ENCODE measurements at places on chromosomes 7 and 10.

- DNase-seq, result no peak
These were observed 10.6 kb upstream of the ADAM12 start for GRCh38 chr10:126398924-126399323.

- no peak for DNase-seq
These were observed 24.5 kb upstream of the KLF14 start for GRCh38 chr7:130758429-130759056.

DNA sequence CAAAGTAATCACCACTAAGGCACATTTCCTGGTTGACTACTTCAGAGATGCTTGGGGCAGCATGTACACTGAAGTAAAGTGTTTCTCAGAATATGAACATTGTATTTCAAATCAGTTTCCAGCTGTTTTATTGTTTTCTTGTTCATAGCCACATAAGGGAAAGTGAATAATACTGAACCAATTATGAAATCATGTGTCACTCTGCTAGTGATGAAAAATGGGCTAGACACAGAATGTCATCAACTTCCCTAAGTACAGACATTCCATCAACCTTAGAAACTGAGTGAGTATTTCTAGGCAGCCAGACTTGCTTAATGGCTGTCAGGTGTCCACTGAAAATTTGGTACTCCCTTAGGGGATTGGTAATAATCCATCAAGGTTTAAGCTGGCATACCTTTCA is 603.5 kb downstream of the ARL4A start:
- DNase-seq, result no peak

DNA sequence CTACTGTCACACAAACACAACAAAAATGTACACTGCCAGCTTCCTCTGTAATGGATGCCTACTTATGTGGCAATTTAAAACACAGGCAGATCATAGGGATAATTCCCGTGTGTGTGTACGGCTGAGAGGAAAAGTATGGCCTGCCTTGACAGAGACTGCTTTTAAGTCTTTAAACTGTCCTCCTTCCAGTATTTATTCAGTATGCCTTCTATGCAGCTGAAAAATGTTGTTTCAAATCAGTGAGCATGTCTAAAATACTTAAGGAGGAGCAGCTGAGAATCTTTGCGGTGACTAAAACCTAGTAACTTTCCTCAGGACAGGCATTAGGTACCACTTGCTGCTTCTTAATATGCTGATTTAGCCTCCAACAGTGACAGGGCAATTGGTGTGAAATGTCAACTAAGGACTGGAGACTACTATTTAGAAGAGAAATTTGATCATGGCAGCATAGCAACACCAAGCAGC is 126.3 kb downstream of the CACNA2D1 start:
- no peak for DNase-seq

- no peak for DNase-seq
These were observed 1.9 kb upstream of the BHLHA15 start for GRCh38 chr7:98209166-98209920.

DNA sequence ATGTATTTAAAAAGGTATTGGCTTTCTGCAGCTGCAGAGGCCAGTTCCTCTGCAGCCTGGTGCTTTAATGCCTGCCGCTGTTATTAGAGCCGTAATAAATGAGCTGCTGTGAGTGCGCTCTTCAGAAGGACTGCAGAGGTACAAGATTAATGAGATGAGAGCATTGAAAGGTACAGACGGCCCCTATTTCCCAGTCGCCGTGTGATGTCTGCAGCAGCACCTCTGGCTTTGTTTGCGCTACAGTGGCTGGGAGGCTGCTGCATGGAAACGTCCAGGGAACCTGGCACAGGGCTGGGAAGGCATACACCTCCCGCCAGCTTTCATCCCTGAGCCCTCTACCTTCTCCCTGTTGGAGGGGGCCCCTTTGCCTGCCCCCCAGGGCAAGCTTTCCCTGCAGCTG is 383.8 kb upstream of the ZMIZ1 start:
- no peak for DNase-seq

GRCh38 chr10:76882245-76882644 is 755.4 kb downstream of the KCNMA1 start:
- no peak for DNase-seq

GRCh38 chr10:75425291-75426079 is 5.9 kb upstream of the LRMDA start:
- DNase-seq, result no peak

DNA sequence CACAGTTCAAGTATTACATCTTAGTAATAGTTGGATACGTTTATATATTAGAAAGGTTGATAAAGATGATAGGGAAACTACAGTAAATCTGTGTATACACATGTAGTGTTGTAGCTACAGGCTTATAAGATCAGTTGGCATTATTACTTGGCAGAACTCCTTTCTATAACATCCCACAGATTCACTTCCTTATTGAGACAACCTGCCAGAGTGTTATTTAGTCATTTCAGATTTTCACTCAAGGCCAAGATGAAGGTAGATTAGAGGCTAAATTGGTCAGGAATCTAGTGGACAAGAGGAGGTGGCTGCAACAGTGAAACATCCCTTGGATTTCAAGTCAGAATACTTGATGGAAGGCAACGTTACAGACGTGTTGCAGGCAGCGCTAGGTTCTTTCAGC is 63.0 kb downstream of the PAPSS2 start:
- DNase-seq, result no peak

- DNase-seq, result no peak
These were observed 45.4 kb upstream of the NAMPT start for GRCh38 chr7:106329971-106330733.

GRCh38 chr7:129785685-129786514 is 166.9 kb downstream of the UBE2H start:
- no peak for DNase-seq

- DNase-seq, result no peak
These were observed 630.1 kb downstream of the CALN1 start for GRCh38 chr7:71782051-71782450.

GRCh38 chr7:69778138-69778537 is 179.9 kb downstream of the AUTS2 start:
- DNase-seq, result no peak

- DNase-seq, result no peak
These were observed 129.4 kb upstream of the ZNF746 start for GRCh38 chr7:149626972-149627371.
